B cell (primary cell): ENCODE measurements at places on chromosomes 3 and 15. TPM values are rescaled to one million over a fixed set of nuclear protein-coding genes. Genes with fewer than 3 reads are reported as not detected.

GTF2A2 gene
- 39.7 and 41.5 TPM in 2 replicates for total RNA-seq

VIPR1 gene
- total RNA-seq = 5.8 and 8.3 TPM in 2 replicates

TM6SF1 gene
- total RNA-seq = 1.4 and 1.6 TPM in 2 replicates

RASGRP1 gene
- total RNA-seq = 24.7 and 30.0 TPM in 2 replicates

TMCO5A gene
- not detected in 2 replicates for total RNA-seq

CCR9 gene
- total RNA-seq = 0.76 and 1.1 TPM in 2 replicates
